ENCODE measurements at places on chromosomes 7 and 10. TPM values are rescaled to one million over a fixed set of nuclear protein-coding genes. Genes with fewer than 3 reads are reported as not detected.

ETV1 gene
- 1.4 TPM for polyA plus RNA-seq

RELN gene
- 0.49 TPM for polyA plus RNA-seq

C10orf67 gene
- polyA plus RNA-seq: not detected

GRCh38 chr7:151895008-151895630 lies 18.2 kb upstream of the PRKAG2 start:
- H3K27ac ChIP-seq: no peak overlapping the region
- H3K4me3 ChIP-seq: no peak overlapping the region
- no peaks in the 10 kb centered on the region for H3K27me3 ChIP-seq
- H3K4me1 ChIP-seq: peaks cover 4% of the 10 kb centered on the region
- H3K36me3 ChIP-seq: no peaks in the 10 kb centered on the region
- DNase-seq: peak; percentile 2

DNA sequence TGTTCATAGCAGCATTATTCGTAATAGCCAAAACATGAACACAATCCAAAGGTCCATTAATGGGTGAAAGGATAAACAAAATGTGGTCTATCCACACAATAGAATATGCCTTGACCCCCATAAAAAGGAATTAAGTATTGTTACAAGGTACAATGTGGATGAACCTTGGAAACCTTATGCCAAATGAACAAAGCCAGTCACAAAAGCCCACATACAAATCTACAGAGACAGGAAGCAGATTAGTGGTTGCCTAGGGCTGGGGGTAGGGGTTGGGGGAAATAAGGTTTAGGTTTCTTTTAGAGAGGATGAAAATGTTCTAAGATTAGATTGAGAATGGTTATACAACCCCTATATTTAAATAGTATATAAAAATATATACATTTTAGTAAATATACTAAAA lies 34.8 kb downstream of the PIP4K2A start:
- no peak for DNase-seq
- H3K36me3 ChIP-seq: no peaks in the 10 kb centered on the region
- H3K4me1 ChIP-seq: peaks cover 15% of the 10 kb centered on the region
- no peak overlapping the region for H3K27ac ChIP-seq

GRCh38 chr7:137774793-137775201 lies 72.0 kb downstream of the DGKI start:
- DNase-seq: no peak
- H3K4me3 ChIP-seq: no peak overlapping the region
- H3K27me3 ChIP-seq: no peaks in the 10 kb centered on the region
- no peak overlapping the region for H3K27ac ChIP-seq
- H3K4me1 ChIP-seq: no peaks in the 10 kb centered on the region

- no peaks in the 10 kb centered on the region for H3K27me3 ChIP-seq
- peaks cover 40% of the 10 kb centered on the region for H3K36me3 ChIP-seq
- peak; percentile 9 for DNase-seq
- peak overlapping the region; percentile 62 for H3K4me3 ChIP-seq
These were observed 1.1 kb downstream of the UFSP1 start for GRCh38 chr7:100888291-100888987.

- H3K27ac ChIP-seq: no peak overlapping the region
- no peak for DNase-seq
- H3K4me1 ChIP-seq: no peaks in the 10 kb centered on the region
These were observed 100.9 kb upstream of the CHST15 start for GRCh38 chr10:124194199-124194824.

DNA sequence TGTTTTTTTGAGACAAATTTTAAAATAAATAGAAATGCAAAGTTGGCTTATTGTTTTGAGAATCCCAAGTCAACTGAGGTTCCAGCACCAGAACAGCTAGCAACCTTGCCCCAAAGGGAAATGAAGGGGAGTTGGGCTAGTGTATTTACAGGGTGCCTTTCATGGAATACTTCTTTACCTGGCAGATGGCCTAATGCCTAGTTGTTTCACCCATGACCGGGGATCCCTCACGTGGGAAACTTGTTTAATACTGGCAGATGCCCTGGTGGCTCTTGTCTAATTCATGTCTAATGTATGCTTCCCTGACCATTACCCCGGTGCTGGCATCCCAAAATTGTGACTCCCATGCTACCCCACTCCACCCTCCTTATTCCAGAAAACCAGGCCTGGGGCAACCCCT lies 861.1 kb upstream of the ZWINT start:
- no peak for DNase-seq
- H3K27me3 ChIP-seq: no peaks in the 10 kb centered on the region
- H3K27ac ChIP-seq: no peak overlapping the region
- H3K4me3 ChIP-seq: no peak overlapping the region

DNA sequence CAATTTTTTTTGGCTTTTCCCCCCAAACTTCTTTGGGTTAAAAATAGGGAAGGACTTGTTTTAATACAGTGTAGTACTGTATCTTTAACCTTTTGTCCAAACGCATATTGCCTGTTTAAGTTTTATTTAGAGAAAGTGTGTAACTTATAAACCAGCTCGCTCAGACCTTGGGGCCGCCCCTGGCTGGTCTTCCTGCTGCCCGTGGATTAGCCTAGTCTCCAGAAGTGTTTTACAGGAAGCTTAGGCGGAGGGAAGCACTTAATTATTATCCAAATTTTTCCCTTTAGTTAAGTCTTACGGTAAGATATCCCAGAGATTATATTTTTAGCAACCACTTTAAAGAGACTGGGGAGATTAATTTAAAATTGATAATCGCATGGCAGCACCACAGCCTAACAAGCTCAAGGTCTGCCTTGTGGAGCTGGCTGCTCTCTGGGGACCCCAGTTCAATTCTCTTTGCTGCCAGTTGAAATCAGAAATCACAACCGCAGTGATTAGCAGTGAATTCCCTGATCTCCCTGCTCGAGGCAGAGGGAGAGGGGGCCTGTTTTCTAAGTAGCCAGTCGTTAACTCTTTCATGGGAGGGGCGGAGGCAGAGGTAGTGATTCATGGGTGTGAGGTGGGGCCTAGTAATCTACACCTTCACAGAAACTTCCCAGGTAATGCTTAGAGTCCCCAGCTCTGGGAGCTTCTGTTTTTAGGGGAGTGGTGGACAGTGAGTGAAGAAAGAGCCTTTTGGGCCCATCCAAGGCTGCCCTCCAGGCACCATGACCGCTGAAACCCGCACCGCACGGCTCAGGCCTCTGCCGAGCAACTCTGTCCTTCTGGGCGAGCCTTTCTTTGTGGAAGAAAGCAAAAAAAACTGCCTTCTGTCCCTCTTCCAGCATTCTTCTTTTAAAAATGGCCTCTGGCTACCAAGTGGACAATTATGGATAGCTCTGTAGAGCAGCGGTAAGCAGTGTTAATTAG lies 548.7 kb upstream of the GALNT17 start:
- peak overlapping the region; percentile 24 for H3K27ac ChIP-seq
- DNase-seq: no peak
- H3K36me3 ChIP-seq: no peaks in the 10 kb centered on the region
- no peaks in the 10 kb centered on the region for H3K4me1 ChIP-seq
- H3K4me3 ChIP-seq: no peak overlapping the region

All from pancreas (tissue), 10 donors.